Fibroblast of skin of left quadriceps (primary cell): ENCODE measurements at places on chromosomes 3 and 15.

- no peak for DNase-seq
Measured at GRCh38 chr3:160842021-160843005, 86.3 kb downstream of the PPM1L start.

DNA sequence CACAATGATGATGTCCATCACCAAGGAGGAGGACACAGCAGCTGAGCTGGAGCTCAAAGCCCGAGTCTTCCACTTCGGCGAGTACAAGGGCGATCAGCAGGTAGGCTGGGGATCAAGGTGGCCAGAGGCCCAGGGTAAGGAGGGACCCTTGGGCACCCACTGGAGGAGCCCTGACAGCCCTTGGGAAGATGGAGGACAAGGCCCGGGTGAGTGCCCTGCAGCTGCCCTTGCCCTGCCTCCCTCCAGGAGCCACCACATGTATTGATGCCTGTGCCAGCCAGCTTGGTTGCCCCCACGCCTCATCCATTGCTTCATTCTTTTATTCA lies 38.4 kb downstream of the CFAP100 start:
- no peak for DNase-seq

DNA sequence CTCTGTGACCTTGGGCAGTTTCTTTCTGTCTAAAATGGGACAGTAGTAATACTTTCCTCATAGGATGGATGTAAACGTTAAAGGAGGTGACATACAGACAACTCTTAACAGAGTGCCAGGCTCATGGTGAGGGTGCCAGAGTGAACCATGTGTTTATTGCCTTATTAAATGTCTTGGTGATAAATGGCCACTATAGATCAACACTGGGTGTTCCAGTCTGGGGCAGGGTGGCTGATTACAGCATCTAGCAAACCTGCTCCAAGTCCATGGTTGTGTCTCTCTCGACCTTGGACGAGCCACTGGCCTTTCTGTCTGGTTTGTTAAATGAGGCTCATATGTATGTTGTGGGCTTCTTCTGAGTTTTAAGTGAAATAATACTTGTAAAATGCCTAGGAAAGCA lies 75.1 kb downstream of the TRAK1 start:
- DNase-seq, result no peak

- DNase-seq, result no peak
Measured at GRCh38 chr3:100075851-100076730, 38.2 kb downstream of the FILIP1L start.

GRCh38 chr3:45555086-45555591 lies 39.4 kb upstream of the LIMD1 start:
- no peak for DNase-seq

GRCh38 chr3:132625613-132626012 lies 28.5 kb downstream of the ACKR4 start:
- no peak for DNase-seq

DNA sequence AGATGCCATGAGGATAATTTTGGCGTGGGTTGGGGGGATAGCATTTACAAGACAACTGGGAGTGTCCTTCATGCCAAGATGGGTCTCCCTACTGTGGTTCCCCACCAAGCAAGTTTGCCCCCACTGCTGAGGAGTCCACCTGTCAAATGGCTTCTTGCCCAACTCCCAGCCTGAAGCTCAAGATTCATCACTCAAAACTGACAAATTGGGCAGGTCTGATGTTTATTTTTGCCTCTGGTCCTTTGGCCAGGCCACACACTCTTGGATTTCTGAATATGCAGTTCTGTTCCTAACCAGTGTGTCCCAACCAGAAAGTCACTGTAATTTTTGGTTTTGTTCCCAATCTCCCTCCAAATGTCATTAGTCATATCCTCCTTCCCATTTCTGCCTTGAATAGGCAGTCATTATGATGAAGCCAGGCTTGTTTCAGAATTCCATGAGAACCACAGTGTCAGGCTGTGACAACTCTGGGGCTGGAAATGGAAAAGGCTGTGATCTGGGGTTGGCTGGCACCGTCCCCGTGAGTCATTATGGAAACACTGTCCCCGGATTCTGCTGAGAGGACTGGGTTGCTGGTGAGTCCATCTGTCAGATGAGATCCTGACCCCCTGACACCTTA lies 29.3 kb upstream of the MEF2A start:
- peak; percentile 18 for DNase-seq

DNA sequence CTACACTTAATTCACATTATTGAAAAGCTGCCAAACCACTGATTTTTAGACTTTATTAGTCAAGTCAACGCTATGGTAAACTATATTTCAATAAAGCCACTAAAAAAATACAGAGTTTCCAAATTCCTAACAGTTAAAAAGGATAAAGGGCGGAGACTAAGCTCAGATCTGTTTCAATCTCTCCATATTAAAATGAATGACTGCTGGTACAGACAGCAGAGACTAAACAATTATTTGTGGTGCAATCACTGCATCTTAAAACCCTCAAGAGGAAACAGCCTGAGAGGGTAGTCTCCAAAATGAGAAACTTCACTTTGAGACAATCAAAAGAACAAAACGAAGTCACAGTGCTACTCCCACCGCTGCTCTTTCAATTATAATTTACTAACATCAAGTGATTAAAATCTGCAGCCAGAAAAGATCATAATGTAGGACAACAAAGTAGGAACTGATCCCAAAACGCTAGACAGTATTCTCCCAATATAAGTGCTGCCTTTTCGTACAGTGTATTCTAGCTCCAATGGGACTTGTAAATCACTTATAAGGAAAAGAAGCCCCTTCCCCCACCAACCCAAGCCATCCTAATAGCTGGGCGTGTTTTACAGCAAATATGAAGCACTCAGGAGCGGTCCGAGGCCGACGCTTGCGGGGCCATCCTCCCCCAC lies 1.2 kb downstream of the UBP1 start:
- no peak for DNase-seq

DNA sequence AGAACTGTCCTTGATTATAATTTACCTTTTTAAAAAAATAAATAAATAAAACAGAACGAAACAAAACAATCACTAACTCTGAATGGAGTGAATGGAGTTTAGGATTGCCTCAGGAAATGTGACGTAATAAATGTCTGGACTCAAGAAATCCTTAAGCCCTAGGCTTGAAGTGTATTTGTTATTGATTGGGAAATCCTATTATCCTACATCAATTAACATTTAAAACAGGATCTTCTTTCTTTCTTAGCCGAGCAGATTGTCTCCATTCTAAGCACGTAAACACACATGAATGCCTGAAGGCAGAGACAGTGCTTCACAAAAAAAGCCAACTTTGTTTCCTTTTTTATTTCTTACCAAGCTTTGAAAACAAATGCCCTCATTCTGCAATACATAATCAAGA lies 33.4 kb downstream of the KAT2B start:
- DNase-seq, result no peak

DNA sequence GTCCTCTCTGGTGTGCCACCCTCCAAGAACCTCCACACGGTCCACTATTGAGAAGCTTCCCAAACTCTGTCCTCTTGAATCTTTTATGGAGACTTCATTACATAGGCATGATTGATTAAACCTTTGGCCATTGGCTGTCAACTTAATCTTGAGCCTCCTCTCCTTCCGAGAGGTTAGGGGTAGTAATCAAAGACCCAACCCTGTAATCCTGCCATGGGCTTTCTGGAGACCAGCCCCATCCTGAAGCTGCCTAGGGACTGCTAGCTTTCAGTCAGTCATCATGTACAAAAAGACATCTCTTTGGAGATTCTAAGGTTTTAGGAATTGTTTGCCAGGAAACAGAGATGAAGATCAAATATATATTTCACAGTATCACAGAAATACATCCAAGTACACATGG lies 37.0 kb downstream of the APH1B start:
- no peak for DNase-seq

GRCh38 chr3:21331321-21331720 lies 419.7 kb downstream of the ZNF385D start:
- DNase-seq, result no peak

DNA sequence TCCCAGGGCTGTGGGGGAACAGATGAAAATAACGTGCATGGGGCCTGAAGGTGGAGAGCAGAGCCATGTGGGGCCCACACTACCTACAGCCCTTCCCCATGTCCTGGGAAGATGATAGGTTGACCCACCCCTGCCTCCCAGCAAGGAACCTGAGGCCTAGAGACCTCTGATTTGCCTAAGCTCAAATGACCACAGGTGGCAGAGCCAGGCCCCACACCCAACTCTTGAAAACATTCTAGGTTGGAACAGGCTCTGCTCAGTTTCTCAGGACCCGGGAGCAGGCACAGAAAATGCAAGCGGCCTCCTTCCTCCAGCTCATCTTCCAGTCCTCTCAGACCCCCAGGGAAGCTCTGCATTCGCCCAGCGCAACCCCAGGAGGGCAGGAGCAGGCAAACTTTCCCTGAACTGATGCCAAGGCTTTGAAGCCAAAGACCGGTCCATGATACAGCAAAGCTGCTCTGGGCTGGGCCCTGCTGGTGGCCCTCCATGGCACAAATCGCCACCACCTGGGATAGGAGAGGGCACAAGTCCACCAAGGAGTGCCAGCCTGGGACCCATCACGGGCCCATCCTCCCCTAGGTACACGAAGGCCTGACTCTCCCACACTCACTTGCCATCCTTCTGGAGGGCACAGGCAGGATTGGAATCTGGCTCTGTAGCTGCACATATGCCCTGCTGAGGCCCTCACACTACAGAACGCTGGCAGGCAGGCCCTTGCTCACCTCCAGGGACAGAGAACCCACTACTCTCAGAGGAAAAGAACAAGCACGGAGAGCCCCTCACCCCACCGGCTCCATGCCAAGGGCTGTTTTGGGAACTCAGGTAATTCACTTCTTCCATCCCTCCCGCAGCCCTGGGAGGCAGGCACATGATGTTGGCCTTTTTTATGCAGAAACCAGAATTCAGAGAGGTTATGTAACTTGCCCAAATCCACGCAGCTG lies 51.0 kb upstream of the FURIN start:
- no peak for DNase-seq

DNA sequence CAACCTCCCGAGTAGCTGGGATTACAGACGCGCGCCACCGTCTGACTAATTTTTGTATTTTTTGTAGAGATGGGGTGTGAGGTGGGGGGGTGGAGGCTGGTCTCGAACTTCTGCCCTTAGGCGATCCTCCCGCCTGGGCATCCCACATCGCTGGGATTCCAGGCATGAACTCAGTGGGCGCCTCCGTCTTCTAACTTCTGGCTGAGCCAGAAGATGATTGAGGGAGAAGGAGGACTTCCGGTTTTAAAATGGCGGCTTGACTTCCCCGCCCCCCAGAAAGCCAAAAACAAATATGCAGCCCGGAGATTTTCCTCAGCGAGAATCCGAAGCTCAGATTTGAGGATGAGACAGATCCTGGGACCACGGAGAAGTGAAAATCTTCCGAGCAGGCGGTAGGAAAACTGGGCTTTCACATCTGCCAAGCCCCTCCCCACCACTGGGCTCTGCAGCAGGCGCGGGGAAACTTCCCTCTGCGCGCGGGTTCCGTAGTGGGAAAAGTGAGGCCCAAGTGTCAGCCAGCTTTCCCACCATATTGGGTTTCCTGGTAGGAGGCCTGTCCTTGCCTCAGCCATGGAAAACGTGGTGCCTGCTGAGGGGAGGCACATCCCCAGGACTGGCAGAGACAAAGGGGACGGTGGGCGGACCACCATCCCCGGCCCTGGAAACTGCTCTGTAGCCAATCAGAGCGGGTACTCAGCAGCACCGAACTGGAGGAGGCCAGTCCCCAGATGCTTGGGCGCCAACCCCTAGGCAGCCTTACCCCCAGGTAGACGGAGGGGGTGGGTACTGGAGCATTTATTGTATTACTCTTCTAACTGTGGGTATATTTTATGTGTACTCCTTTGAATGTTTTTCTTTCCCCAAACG lies 17.3 kb downstream of the CHST14 start:
- no peak for DNase-seq

DNA sequence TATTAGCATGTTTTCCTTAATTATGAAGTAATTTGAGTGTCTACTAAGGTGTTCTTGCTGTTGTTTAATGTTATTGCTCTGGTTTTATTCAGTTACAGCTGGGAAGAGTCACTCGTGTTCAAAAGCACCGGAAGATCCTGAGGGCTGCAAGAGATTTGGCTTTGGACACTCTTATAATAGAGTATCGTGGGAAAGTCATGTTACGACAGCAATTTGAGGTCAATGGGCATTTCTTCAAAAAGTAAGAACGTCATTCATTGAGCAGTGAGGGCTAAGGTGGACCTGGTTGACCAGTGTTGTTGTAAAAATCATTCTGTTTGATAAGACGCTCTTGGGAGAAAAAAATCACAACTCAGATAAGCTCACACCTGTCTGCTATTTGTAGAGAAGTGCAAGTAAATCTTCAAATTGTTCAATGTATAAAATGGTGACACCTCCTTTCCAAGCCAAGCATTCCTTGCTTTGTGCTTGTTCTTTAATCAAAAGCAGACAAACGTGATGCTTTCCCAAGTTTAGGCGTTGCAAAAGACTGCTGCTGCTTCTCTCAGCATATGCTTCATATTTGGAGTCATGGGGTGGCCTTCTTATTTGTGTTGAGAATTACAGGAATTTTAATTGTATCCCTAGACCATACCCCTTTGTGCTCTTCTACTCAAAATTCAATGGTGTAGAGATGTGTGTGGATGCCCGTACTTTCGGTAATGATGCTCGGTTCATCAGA lies 44.2 kb downstream of the SETD5 start:
- DNase-seq, result peak; percentile 46

GRCh38 chr15:89416339-89417183 lies 79.8 kb downstream of the RHCG start:
- DNase-seq, result no peak

DNA sequence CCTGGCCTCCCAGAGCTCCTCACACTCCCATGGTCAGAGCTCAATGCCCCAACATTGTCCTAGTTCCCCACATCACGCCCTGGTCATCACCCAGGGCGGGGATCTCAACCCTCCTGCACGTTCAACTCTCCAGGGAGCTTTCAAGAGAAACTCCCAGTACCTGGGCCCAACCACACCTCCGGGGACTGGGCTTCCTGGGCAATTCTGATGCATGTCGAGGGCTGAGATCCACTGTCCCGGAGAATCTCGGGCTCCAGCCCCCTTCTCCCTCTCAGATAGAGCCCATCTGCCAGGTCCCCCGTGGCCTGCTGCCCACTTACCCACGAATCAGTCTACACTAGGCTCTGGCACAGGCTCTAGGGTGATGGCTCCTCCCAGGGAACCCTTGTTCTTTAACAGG lies 39.2 kb downstream of the UMPS start:
- no peak for DNase-seq

DNA sequence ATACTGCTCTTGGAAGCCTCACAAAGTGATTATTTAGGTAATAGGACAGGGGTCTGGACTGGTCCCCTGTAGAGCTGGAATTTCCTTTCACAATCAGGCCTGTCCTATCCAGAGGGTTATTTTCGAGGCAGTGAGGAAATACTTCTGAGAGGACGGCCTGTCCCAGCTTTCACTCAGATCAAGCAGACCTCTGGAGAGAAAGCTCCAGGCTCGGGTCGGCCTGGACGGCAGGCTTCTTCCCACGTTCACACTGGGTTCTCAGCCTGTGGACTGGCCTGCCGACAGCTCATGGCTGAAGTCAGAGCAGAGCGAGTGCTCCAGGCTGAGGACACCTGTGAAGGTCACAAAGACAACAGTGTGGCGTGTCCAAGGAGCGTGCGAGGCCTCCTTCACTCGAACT lies 405.3 kb downstream of the VPS13C start:
- DNase-seq, result no peak

DNA sequence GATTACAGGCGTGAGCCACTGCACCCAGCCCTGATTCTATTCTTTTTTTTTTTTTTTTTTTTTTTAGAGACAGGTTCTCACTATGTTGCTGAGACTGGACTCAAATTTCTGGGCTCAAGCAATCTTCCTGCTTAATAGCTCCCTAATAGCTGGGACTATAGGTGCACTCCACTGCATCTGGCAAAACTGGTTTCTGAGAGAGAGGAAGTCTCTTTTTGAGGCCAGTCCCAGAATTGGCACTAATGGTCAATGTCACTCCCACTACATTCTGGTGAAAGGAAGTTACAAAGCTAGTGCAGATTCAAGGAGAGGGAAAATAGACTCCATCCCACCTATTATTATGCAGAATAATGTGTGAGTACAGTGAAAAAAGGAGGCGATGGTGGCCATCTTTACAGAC lies 5.8 kb upstream of the TGFBR2 start:
- DNase-seq, result no peak
